K562 (cell line): ENCODE measurements at places on chromosomes 2 and 18.

DNA sequence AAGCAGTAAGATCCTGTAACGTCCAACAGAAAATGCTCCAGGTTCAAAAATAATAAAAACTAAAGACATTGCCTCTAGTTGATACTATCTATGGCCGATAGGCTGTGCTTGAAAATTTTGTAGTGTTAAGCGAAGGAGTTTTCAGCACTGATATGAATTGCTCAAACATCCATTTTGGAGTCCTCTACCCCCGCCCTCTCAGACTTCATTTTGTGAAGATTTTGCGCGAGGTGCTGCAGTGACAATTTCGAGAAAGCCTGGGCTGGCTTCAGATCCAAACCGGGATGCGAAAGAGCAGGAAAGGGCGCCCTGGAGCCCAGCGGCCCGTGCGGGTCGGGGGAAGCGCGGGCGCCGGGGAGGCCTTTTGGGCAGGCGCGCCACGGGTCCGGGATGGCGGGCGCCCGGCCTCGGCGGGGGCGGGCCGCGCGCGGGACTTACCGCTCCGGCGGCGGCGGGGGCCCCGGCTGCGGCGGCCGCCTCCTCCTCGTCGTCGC lies 1.8 kb downstream of the SP3 start:
- no peak for DNase-seq

DNA sequence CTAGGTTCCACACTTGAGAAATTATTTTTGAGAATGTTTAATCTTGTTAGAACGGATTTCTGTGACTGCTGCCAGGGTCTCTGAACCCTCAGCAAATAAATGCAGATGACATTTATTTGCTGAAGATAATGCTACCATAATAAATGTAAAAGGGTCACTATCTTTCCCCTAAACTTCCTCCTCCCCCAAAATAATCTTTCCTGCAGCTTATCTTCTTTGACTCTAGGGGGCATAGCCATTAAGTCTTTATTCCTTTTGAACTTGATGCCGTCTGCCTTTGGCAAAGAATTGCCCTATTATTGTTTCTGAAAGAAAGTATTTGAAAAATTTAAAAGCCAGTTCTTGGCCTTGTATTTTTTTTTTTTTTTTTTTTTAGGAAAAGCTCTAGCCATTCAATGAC lies 63.6 kb upstream of the ACSL3 start:
- DNase-seq, result peak; percentile 29

GRCh38 chr2:74815941-74816340 lies 18.0 kb upstream of the HK2 start:
- no peak for DNase-seq

GRCh38 chr2:241649404-241649803 lies 11.9 kb downstream of the ATG4B start:
- DNase-seq, result no peak

DNA sequence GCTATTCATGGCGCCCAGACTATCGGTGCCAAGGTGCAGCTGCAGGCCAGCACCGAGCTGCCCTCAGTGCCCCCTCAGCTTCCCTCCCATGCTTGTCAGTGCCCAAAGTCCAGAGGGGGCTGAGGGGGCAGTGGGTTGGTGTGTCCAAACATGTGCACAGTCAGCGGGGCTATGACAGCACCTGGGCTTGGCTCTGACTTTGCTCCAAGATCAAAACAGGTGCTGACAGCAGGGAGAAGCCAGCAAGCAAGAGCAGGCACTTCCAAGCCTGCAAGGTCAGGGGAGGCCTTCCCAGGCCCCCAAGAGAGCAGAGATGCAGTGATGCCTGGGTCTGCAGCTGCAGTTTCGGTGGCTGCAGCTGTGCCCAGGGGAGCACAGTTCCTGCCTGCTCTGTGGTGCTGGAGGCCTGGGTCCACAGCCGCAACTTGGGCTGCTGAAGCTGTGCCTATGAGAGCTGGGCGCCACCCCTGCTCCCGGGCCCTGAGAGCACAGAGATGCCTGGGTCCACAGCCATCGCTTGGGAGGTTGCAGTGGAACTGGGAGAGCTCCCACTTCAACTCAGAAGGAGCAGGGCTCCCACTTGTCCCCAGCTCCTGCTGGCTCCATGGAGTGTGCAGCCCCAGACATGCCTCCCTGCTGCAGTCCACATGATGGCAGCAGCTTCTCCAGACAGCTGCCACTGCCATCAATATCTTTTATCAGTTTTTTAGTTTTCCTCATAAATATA lies 775.3 kb upstream of the POU3F3 start:
- no peak for DNase-seq

DNA sequence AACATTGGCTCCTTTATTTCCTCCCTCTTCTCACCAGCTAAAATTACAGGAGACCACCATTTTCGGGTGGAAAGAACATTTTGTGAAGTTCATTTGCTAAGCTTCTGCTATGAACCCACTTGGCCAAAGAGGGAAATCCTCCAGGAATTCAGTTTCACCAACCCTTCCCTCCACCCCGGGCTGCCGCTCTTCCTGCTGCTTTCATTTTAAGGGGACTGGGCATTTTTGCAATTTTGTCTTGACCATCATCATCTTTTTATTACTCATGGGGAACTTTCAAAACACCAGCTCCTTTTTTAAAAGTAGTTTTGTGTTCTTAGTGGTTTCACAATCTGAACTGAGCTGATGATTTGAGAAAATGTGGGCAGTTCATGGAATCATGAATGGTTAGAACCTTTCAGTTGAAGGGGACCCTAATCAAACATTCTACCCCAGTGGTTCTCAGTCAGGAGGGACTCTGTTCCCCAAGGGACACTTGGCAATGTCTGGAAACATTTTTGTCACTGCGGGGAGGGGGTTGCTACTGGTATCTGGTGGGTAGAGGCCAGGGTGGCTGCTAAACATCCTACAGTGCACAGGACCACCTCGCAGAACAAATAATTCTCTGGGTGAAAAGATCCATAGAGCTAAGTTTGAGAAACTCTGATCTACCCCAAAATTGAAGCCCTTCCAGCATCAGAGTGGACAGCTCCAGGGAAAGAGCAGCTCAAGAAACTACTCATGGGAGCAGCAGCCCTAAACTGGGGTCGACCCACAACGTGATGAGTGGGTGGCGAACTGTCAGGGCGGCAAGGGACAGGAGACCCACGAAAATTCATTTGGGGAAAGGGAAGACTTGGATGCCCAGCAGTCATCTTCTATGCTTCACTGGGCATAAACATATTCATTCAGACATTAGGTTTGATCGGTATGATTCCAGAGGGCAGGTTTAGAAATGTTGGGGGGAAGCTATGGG lies 92.9 kb downstream of the ACKR3 start:
- no peak for DNase-seq

DNA sequence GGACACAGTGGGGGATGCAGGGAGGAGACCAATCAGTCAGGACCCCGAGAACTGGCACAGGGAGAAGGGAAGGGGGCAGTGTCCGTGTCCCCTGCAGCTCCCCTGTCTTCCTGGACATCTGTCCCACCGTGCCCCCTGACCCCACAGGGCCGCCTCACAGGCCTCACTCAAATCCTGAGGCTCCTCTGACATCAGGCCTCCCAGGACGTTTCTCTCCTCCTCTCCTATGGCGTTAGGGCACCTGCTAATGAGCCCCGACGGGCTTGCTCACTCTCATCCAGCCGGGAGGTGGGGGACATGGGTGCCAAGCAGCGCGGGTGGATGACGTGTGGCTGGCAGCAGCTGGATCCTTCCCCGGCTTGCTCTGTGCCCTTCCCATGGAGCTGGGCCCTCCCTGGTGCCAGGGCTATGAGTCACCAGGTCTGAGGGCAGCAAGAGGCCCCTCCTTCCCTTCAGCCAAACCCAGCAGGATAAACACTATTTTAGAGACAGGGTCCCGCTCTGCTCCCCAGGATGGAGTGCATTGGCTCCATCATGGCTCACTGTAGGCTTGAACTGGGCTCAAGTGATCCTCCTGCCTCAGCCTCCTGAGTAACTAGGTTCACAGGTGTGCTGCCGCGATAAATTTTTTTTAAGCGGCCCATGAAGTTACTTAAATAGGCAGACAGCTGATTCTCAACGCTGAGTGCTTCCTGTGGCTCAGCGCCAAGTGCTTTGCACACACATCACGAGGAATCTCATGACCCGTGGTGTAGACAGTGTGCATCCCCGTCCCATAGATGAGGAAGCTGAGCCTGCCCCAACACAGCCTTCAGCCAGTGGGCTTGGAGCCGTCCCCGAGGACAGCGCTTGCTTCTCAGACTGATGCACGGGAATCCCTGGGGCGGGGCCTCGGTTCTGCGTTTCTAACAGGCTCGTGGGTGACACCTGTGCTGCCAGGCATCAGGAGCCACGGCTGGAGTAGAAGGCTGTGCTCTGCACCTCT lies 64.5 kb upstream of the HDAC4 start:
- no peak for DNase-seq

DNA sequence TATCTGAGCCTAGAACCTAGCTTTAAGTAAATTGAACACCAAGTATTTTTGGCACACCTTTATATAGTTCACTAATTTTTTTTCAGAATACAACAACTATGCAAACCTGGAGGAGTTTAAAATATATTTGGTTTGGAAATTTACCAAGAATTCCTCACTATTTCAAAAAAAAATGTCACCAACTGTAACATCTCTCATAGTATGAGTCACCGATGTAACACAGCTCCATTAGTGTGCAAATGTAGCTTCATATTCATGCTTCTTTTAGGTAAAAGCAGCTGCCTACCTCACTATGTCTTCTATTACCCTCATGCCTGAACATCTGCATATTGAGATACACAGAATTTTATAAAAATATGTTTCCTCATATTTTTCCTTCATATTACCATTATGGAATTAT lies 80.5 kb downstream of the NRXN1 start:
- DNase-seq, result no peak

GRCh38 chr18:29779096-29779495 lies 1263.4 kb downstream of the DSC3 start:
- no peak for DNase-seq

GRCh38 chr2:112684415-112684775 lies 36.4 kb upstream of the NT5DC4 start:
- no peak for DNase-seq

GRCh38 chr2:66929632-66930338 lies 467.3 kb upstream of the ETAA1 start:
- no peak for DNase-seq

DNA sequence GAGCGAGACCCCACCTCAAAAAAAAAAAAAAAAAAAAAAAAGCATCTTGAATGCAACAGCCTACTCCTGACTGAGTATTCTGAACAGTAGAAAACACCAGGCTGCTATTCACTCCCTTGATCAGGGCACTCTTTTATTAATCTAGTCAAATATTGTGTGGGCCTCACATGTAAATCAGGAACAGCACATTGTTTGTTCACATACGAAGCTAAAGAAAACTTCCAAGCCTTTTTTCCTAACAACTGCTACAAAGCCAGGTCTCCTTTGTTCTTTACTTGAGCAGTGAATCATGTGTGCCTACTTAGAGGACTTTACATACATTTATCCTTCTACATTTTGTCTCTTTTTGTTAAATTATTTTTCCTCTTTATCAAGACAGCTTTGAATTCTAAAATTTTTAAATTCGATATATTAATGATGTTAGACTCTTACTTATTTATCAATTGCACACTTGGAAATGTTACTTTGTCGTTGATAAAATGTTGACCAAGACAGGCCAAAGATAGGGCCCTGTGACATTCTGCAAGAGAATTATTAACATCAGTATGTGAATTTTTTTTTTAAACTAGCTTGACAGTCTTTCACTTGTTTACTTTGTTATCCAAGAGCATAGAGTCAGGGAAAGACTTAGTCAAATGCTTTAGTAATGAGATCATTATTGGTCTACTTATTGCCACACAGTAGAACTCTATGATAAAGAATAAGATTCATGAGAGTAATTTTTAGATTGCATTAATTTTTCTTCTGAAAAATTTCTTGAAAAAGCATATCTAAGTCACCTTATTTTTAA lies 13.2 kb downstream of the SPATS2L start:
- DNase-seq, result no peak

- peak; percentile 51 for DNase-seq
Measured at GRCh38 chr18:11688972-11689668, at the start of gene GNAL. Gene GNAL (plus strand): TSS chr18:11689264. CDS start chr18:11689564, 300 bp downstream.

GRCh38 chr2:155377266-155377680 lies 678.8 kb downstream of the KCNJ3 start:
- DNase-seq, result peak; percentile 25

GRCh38 chr18:27062802-27063201 lies 122.3 kb downstream of the CHST9 start:
- no peak for DNase-seq

DNA sequence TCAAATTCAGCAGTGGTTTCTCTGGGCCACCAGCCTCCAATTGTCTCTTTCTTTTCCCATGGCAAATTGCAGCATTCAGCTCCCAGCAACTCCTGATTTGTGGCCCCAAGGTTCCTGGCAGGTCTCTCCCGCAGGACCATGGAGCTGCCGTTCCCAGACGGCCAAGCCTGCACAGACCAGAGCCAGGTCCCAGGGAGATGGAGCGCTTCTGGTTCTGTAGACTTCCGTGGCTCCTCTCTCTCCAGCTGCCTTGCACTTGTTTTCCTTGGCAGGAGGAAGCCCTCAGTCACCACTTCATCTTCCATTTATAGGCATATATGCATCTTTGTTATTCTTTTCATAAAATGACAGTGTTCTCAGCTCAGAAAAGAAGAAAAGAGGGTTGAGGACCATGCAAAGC lies 21.7 kb downstream of the TNP1 start:
- DNase-seq, result no peak

- DNase-seq, result no peak
Measured at GRCh38 chr18:49784427-49785185, 28.7 kb downstream of the ACAA2 start.

- no peak for DNase-seq
Measured at GRCh38 chr2:12334412-12334966, 382.2 kb upstream of the TRIB2 start.

DNA sequence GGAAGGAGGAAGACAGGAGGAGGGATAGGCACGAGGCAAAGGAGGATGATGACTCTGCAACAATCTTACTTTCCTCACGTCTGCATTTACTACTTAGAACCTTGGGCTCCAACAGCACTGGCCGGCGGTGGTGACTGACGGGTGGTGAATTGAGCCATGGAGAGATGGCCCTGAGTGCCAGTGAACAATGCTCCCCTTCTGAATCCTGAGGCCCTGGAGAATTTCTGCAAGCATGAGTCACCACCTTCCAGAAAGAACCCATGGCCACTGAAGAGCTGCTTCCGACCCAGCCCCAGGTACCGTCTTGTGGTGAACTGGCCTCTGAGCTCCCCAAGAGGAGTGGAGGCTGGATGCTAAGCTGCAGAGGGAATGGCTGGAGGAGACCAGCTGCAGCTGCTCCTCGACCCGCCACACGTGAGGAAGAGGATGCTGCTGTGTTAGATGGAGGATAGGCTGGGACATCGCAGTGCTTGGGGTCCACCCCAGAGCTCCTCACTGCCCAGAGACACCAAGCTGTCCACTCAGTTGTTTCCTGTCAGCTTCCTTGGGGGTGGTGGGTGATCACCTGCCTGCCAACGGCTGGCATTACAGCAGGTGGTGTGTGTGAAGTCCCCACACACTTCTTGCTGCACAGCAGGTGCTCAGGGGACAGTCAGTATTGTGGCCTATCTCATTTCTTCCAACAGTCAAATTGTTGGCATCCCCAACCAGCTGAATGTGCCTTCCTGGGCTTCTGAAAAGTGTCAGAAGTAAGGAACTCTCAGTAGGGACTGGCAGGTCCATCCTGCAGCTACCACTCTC lies 186.5 kb upstream of the ID2 start:
- DNase-seq, result no peak

- no peak for DNase-seq
Measured at GRCh38 chr18:65352186-65352585, 398.6 kb upstream of the CDH7 start.
